Ovary (tissue), 10 donors: ENCODE measurements at places on chromosomes 7 and 10. TPM values are rescaled to one million over a fixed set of nuclear protein-coding genes. Genes with fewer than 3 reads are reported as not detected.

HMX2 gene
- total RNA-seq: not detected

GRCh38 chr10:119417852-119418251, 124.7 kb downstream of the RGS10 start:
- DNase-seq: no peak

GRCh38 chr7:128939861-128940410, 2.2 kb downstream of the IRF5 start:
- no peak for DNase-seq

TYSND1 gene
- total RNA-seq: 12.2 TPM

DNA sequence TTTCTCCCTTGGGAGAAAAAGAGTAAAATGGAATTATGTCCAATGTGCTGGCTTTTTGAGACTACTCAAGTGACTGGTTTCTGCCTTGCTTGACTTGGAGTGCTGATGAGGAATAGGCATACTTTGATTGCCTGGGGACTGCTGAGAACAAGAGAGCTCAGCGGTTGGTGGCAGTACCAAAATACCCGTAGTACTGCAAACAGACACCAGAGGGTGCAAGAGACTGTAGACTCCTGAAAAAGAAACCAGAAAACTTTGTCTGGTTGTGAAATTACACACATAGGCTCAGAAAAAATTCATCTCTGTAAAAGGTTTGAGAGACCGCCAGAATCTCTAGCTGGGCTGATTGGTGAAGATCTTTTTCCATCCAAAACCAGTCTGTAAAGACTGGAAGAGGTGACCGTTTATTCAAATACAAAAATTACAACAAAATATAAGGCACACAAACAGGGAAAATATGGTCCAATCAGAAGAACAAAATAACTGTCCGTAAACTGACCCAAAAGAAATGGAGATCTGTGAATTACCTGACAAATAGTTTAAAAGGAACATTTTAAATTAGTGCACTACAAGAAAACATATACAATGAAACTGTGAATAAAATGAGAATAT, 18.5 kb downstream of the BICC1 start:
- no peak for DNase-seq

DNA sequence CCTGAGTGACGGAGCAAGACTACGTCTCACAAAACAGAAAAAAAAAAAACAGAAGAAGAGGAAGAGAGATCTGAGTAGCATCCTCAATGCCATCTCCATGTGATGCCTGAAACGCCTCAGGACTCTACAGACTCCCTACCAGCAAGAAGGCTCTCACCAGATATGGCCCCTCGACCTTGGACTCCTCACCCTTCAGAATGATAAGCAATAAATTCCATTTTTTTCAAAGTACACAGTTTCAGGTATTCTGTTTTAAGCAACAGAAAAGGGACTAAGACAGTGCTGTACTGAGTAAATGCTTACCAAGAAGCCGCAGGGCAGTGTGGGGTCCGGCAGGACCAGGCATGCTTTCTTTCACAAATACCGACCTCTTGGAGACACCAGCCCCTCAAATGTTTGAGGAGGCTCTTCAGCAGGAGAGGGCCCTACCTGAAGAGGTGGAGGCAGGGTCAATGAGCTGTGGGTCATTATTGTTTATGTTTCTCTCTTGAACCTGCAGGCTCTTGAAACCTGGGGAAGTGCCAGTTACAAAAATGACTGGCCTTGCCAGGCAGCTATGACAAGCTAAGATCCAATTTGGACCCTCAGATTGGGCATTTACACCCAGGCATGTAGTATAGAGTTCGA, 204.1 kb upstream of the LYZL1 start:
- DNase-seq: no peak

GRCh38 chr7:135197906-135198655, 13.2 kb downstream of the WDR91 start:
- no peak for DNase-seq

DNA sequence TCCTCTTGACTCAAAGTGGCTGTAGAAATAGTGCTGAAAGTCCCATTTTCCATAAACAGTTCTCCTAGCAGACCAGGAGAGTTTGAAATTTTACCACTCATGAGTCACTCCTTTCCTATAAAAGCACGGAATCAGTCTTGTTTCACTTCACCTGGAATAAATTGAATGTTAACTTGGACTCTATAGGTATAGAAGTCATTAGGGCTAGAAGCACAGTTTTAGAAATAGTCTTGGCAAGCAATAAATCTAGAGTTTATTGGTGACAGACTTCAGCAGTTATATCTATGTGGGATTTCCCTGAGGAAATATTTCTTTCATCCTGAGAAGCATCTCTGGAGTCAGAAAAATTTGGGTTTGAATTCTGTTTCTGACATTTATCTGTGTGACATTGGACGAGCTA, 212.4 kb downstream of the RNLS start:
- DNase-seq: no peak

- DNase-seq: peak; percentile 35
These were observed 994 bp upstream of the CYP51A1 start for GRCh38 chr7:92135052-92135889.

SUGCT gene
- 6.9 TPM for total RNA-seq

DNA sequence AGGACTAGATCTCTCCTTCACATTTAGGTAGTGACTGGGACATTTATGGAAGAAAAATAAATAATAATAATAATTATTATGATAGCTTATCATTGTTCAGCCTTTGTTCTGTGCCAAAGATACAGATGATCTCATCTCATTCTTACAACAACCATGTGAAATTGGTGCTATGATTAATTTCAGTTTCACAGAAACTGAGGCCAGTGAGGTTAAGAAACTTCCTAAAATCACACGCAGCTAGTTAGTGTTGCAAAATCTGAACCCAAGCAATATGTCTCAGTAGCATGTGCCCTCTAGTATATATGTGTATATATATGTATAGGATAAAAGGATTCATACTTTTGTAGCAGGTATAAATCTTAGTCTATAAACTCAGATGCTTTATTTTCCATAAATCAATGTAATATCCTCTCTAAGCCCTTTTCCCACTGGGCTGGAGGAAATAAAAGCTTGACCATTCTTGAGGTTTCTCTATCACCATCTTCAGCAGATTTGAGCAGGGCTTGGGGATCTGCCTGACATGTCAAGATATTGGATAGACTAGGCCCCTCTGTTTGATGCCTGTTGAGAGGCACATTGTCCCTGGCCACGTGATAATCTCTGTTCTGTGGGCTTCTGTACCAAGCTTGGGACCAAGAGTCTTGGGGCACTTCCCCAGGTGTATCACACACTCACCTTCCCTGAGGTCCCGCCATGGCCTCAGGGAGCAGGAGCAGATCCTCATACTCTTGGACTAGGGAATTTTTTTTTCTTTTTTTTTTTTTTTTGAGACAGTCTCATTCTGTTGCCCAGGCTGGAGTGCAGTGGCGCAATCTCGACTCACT, 172.6 kb upstream of the NRP1 start:
- no peak for DNase-seq

OR2A42 gene
- total RNA-seq: 0.18 TPM

GIMAP5 gene
- total RNA-seq: 7.5 TPM

AGBL3 gene
- total RNA-seq: 6.5 TPM

DNA sequence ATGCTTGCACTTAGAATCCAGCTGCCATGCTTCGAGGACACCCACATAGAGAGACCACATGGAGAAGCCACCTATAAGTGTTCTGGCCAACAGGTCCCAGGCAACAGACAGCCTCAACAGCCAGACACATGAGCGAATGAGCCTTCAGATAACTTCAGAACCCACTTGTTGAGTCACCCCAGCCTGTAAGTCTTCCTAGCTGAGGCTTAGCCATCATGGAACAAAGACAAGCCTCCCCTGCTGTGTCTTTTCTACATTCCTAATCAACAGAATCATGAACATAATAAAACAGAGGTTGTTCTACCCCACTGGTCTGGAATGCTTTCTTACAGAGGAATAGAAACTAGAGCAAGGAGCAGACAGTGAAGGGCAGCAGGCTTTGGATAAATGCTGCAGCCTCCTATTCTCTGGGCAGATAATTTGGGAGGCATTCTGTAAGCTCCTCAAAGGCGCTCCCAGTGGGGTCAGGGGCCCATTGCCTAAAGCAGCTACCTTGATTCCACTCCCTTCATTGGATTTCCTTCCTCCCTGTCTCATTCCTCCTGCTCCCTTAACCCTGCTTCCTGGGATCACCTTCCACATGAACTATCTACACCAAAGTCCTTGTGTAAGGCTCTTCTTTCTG, 4.6 kb downstream of the TLL2 start:
- no peak for DNase-seq

CTAGE4 gene
- 1.4 TPM for total RNA-seq

FFAR4 gene
- total RNA-seq: not detected

GRCh38 chr10:22821501-22821900, 106.4 kb upstream of the ARMC3 start:
- no peak for DNase-seq

GRCh38 chr7:128841921-128842673, 11.9 kb downstream of the FLNC start:
- no peak for DNase-seq

FRAT1 gene
- total RNA-seq: 8.2 TPM

CACUL1 gene
- total RNA-seq: 26.5 TPM

DNA sequence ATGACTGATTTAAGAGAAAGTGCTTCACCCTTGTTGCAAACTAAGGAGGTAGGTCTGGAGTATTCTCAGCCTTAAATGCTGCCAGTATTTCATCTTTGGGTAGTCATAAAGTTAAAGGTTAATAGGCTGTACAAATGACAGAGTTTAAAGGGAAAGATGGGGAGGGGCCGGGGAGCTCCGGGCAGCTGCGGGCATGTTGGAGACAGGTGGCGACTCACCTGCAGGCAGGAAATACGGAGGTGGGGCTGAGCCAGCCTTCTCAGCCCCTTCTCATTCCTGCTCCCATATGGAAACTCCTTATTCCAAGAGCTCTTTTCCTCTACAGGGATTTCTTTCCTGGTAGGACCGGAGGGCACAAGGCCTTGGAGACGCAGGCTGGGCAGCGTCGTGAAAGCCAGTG, 31.8 kb upstream of the HMX3 start:
- no peak for DNase-seq

GRCh38 chr10:69957886-69958555, 94.6 kb upstream of the MACROH2A2 start:
- DNase-seq: no peak

CCDC172 gene
- not detected for total RNA-seq

DNA sequence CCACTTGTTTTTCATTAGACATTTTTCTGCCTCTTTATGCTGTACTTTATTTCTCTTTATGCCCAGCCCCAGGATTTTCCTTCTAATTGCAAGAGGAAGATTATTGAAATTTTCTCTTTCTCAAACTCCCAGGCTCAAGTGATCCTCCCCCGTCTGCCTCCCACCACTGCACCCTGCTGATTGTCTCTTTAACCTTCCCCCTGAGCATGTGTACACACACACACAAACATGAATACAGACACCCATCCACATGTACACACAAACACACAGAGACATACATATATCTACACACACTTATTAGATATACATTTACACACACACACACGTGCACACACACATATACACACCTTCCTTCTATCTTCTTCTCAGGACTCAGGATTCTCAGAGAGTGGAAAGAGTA, 37.3 kb upstream of the MAP3K8 start:
- DNase-seq: no peak

CALHM3 gene
- not detected for total RNA-seq

SLC13A1 gene
- not detected for total RNA-seq

DNA sequence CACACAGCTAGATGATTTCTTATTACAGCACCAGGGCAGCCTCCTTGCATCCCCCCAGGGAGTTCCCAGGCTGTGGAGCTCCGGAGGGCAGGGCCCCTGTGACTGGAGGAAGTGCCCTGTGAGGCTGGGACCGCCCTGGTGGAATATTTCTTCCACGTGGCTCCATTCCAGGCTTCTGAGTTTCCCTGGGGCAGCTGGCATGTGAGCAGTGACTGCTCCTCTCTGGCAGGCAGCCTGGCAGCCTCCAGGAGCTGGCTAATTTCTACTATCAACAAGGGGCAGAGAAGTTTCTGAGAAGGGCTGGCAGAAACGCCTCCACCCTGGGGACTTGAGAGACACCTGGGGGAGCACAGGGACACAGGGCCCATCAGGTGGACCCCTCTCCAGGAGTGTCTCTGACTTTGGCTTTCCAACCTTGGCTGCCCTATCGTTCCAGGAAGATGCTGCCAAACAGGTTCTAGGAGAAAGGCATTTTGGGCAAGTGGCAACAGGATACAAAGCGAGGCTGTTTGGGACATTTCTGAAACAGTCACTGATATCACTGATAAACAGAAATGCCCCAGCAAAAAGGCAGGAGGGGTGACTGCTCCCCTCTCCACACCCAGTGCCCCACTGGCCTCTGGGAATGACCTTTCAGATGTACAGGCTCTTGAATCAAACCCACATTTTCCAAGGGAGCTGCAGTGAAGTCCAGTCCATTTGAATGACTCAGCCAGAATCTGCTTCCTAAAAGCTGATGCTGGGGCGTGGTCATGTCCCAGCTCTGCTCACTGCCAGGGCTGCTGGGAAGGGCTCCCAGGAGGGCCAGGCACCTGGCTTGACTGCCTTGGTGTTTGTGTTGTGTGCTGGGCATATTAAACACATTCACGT, 16.1 kb downstream of the MYOF start:
- peak; percentile 26 for DNase-seq

GRCh38 chr7:148858489-148858888, 25.6 kb downstream of the EZH2 start:
- no peak for DNase-seq

KAT6B gene
- total RNA-seq: 46.8 TPM
